Stimulated activated CD8-positive, alpha-beta memory T cell treated with anti-CD3 and anti-CD28 coated beads, Interleukin-4, amount 100 ng/mL, for 1 hour (primary cell): ENCODE measurements at places on chromosomes 1 and 21.

GRCh38 chr1:236516929-236517704, 6.7 kb upstream of the LGALS8 start:
- DNase-seq: no peak

GRCh38 chr1:1059494-1060280, 14.4 kb downstream of the RNF223 start:
- peak; percentile 91 for DNase-seq

DNA sequence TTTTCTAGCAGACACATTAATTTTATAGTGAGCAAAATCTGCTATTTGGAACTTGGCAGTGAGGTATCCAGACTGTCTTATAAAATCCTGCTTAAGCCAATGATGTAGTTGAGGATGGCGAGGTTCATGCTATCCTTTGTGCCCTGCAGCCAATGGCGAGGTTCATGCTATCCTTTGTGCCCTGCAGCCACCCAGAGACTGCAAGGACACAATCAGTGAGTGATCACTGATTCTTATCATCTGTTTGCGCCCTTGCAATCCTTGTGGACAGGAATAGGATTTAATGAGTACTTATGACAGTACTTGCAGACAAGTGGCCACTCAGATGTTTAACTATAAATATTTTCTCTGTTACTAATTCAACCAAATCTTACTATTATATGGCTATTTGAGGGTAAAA, 112.6 kb downstream of the EIF4G3 start:
- no peak for DNase-seq

DNA sequence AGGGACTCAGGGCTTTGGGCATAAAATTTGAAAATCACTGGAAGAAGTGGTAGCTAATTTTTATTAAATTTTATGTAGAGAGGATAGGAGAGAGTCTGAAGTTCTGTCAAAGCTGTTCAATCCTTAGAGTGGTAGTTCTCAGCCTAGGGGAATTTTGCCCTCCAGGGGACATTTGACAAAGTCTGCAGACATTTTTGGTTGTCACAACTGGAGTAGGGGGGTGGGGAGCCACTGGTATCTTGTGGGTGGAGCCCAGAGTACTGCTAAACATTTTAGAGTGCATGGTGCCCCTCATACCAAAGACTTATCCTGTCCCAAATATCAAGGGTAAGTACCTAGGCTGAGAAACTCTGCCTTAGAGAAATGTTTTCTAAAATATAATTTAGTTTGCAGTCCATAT, 30.2 kb downstream of the RASAL2 start:
- DNase-seq: no peak

GRCh38 chr1:31383967-31384366, 11.1 kb upstream of the FABP3 start:
- no peak for DNase-seq

- no peak for DNase-seq
Measured at GRCh38 chr1:22827666-22828483, 117.2 kb downstream of the EPHB2 start.

- DNase-seq: no peak
Measured at GRCh38 chr1:46903481-46903880, 37.8 kb downstream of the CYP4A11 start.

- no peak for DNase-seq
Measured at GRCh38 chr21:35203093-35203977, 154.2 kb upstream of the RUNX1 start.

- no peak for DNase-seq
Measured at GRCh38 chr21:36509973-36510664, 30.2 kb upstream of the CLDN14 start.
